ENCODE measurements at places on chromosomes 4 and X.

- DNase-seq = no peak
Measured at GRCh38 chr4:47829438-47829837, 8.4 kb downstream of the CORIN start.

DNA sequence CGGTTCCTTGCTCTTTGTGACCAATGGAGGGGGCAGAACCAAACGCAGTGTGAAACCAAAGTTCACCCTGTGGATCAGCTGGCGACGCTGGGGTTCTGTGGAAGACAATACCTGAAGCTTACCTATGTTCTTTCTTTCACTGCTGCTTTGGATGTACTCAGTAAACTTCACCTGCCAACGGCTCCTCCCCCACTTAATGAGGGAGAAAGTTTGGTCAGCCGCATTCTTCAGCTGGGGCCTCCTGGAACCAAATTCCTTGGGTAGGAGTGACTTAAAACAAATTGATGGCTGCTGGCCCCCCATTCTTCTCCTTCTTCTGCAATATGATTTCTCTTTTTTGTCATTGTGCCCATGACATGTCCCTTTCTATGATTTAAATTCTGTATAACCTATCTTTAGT, 282.4 kb downstream of the ANK2 start:
- no peak for DNase-seq

DNA sequence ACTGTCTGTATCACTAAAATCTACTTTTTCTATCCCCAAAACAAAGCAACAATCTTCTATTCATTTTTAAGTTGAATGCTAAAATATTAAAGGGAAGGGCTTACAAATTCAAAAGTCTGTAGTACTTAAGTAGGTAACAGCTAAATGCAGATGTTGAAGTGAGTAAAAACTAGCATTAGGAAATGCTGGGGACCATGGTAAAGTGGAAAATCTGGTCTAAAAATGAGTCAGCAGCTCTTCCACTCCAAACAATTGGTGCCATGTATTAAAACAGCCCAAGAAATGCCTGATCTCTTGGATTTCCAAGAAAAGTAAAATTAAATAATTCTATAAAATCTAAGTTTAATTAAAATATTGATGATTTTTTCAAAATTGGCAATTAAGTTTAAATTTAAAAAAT, 73.3 kb upstream of the PPP3CA start:
- no peak for DNase-seq

- no peak for DNase-seq
Measured at GRCh38 chr4:23238848-23239247, 546.1 kb downstream of the GBA3 start.

DNA sequence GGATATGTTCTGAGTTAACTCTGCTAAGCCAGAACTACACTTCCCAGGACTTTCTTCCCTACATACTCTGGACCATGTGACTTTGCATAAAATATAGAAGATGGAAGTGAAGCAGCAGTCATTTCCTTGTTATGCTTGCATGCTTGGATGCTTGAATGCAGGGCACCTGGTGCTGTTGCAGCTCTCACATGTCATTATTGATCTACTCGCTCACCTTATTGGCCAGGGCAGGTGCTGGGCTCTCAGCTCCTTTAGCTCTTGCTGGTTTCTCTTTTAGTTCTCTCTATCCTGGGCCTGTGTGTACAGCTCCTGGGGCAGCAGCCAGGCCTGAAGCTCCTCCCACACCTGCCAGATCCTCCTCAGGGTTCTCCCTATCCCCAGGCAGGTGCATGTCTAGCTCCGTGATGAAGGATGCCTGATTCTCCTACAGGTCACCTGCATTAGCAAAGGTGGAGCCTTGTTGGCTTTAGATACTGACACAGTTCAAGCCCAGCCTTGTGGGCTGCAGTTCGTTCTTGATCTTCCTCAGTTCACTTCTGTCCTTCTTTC, 53.3 kb downstream of the MED28 start:
- DNase-seq = no peak

GRCh38 chr4:72209600-72209999, 177.8 kb downstream of the NPFFR2 start:
- DNase-seq = no peak

- DNase-seq = no peak
Measured at GRCh38 chrX:10769195-10769594, 148.8 kb upstream of the MID1 start.

GRCh38 chrX:23828881-23829280, 45.9 kb downstream of the SAT1 start:
- no peak for DNase-seq

DNA sequence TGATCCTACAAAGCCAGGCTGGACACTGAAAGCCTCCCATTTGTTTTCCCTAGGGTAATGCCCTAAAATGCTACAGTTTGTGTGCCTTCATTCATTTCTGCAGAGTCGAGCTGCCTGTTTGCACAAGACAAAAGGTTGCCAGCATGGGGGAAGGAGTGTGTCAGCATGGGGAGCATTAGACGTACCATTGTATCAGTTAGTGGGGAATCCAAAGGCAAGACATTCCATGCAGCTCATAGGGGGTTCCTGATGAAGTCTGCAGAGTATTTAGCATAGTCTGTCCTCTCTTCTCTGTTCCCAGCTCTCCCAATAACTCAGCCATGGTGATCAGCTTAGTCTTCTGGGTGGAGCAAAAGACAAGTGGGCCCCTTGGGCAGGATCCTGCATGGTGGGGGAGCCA, 276.9 kb upstream of the PCDH7 start:
- no peak for DNase-seq

- no peak for DNase-seq
Measured at GRCh38 chr4:1417522-1418390, 11.5 kb upstream of the NKX1-1 start.

- no peak for DNase-seq
Measured at GRCh38 chr4:22674700-22675099, 18.0 kb upstream of the GBA3 start.

DNA sequence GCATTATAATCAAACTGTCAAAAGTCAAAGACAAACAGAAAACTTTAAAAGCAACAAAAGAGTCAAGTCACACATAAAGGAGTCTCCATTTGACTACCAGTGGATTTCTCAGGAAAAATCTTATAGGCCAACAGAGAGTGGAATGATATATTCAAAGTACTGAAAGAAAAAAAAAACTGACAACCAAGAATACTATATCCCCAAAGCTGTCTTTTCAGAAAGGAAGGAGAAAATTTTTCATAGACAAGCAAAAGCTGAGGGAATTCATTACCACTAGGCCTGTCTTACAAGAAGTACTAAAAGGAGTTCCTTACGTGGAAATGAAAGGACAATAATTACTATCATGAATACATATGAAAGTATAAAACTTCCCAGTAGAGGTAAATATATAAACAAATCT, 39.0 kb downstream of the SLC10A7 start:
- DNase-seq = no peak

DNA sequence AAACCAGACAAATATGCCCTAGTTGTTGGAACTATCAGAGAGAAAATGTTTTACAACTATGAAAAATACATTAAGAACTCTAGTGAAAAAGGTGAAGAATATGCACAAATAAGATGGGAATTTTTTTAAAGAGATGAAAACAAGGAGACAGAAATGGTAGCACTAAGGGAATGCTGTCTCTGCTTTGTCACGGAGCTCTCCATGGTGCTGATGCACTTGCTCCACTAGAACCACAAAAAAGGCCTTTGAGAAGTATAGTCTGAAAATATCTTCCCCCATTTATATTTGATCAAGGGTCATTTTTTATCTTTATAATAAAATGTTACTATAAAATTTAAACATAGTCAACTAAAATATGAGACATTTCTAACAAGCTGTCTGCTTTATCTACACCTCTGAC, 1655.5 kb upstream of the AGA start:
- no peak for DNase-seq

DNA sequence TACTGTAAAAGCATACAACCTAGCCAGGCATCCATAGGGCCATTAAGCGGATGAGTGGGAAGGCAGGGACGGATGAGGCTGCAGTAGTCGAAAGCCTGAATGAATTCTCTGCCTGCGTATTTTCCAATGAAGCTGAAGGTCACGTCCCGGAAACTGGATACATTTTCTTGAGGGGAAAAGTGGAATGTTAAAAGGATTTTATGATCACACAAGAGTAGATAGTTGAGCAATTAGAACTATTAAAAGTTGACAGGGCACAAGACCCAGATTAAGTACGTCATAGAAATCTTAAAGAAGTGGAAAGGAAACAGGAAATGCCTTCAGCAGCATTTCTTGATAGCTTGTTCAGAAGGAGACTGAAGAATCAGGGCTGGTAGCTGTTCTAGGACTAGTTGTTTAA, 98.3 kb upstream of the CXXC4 start:
- DNase-seq = no peak

DNA sequence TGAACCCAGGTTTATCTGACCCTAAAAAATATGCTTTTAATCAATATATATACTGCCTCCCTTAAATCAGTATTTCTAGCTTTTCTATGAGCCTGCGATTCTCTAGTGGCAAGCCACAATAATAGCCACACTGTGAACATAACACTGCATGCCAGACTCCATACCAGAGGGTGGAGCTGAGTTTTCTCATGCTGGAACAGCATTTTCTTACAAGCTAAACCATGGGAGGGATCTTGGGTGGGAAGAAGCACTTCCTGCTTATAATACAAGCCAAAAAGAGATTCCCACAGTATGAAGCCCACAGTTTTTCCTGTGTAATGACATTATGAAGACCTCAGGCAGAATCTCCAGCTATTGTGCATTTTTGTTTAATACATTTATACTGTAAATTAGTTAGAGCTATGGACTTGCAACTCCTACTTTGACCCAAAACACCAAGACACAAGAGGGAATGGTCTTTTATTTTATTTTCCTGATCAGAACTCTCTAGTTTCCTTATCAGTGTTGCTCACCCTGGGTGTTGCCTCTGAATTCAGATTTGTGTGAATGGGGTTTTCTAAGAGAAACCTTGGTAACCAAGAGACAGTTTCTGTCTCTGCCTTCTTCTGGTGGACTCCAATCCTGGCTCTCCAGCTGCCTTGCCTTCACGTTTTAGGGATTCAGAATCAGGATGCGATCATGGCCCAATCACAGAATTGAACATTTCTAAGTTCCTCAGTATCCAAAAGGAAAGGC, 74.5 kb upstream of the EOLA2 start:
- DNase-seq = no peak

DNA sequence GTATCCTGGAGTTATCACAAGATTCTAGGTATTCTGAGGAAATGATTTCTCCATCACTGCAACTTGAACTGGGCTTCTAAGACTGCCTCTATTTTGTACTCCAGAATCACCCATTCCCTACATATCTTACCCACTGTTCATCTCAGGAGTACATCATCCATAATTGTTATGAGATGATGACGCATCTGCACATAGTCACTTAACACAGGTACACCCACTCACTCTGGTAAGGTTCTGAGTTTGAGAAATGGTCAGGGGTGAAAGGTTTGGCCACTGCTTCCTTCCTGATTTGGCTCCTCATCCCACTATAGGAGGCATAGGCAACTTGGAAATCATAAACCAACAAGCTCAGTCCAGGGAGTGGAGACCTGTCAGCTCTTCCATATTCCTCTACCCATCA, 143.9 kb downstream of the GLRA2 start:
- no peak for DNase-seq

GRCh38 chr4:48008021-48008596, 8.4 kb downstream of the CNGA1 start:
- no peak for DNase-seq

GRCh38 chr4:7831330-7831729, 108.3 kb downstream of the AFAP1 start:
- DNase-seq = peak; percentile 53

- DNase-seq = peak; percentile 1
Measured at GRCh38 chrX:78708262-78708661, 39.3 kb upstream of the LPAR4 start.

DNA sequence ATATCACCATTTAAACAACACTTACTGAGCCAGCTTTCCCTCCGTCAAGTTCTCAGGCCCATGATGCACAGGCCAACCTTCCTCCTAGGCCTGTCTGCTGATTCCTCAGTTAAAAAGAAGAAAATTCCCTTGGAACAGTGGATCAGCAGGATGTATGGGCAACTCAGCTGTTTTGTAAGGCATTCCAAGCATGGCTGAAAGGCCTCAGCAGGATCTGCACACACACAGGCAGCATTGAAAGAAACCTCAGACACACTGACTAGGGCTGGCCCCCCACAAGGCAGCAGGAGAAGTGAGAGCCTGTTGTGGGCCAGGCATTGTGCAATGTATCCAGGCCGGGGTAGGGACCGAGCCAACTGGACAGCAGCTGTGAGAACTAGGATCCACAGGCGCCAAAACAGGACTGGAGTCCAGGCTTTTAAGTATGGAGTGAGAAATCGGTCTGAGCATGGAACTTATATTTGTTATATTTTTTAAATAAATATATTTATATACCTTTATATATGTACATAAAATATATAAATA, 171.4 kb downstream of the NWD2 start:
- DNase-seq = no peak

DNA sequence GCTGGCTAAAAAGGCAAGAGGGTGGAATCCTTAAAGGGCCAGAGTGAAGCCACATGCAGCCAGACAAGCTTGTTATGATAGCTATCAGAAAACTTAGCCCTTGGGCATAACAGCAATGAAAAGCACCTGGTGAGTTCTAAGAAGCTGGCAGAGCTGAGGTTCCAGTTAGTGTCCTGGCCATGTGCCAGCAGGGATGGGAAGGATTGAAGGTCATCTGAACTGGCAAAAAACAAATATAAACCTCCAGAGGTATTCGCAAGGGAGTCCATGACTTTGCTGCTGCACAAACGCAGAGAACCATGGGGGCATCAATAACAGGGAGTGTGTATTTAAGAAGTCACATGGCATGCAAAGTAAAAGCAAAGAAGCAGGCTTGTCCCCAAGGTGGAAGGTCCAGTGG, 208.9 kb downstream of the FAM47A start:
- DNase-seq = no peak

DNA sequence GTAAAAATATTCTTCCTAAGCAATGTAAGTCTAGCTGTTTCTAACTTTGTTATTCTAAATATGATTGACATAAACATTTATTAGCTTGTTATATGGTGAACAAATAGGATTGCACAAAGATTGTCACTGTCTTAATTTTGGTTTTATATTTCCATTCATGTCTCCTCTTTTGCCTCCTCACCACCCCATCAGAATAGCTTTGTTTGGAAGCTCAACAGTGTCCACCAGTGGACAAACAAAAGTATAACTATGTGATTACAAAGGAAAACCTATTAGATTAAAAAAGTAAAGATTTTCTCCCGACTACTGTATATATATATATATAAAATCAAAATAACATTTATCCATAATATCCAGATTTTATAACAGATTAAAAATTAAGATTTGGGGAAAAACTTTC, 468.2 kb downstream of the ZIC3 start:
- no peak for DNase-seq

- no peak for DNase-seq
Measured at GRCh38 chrX:155874571-155875244, 6.4 kb upstream of the VAMP7 start.

Measured in stimulated activated CD4-positive, alpha-beta T cell treated with anti-CD3 and anti-CD28 coated beads, Interleukin-15, amount 100 ng/mL, for 24 hours (primary cell).